Iris pigment epithelial cell (primary cell): ENCODE measurements at places on chromosomes 5 and 9.

GRCh38 chr9:113962396-113962795 is 86.3 kb downstream of the ZNF618 start:
- DNase-seq = no peak

- peak; percentile 86 for DNase-seq
Observed at GRCh38 chr5:16540421-16540820, 74.8 kb upstream of the ZNF622 start.

DNA sequence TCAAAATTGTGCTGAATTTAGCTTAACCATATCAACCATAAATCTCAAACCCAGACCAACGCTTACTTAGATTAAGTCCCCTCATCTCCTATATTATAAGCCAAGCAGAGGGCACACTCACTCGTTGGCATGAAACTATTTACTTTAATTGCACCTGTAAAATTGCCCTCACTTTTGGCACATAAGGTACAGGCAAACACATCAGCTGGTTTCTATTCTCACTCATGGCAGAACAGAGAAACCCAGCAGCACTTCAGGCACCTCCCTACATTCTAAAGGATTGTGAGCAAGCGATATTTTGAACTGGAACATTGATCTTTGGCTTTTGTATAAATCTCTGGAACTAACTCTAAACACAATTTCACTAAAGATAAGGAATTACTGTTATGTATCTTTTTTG is 845.6 kb upstream of the CDH6 start:
- DNase-seq = no peak

GRCh38 chr5:76703707-76704106 is 12.2 kb upstream of the F2R start:
- no peak for DNase-seq

DNA sequence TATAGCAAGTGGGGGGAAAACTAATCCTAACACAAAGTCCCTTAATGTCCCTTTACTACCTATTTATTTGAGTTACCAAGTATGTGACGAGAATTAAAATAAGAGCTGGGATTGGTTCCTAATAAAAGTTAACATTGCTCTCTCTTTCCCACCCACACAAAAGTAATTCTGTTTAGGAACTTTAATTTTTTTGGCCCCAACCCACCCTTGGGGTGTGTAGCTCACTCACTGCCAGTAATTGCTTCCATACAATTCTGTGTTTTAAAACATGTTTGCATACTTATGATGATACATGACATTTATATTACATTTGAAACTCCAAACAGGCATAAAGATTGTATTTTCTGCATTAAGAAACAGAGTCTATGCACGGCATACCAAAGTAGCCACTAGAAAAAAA is 106.5 kb downstream of the BNC2 start:
- no peak for DNase-seq

GRCh38 chr5:89281211-89281610 is 398.2 kb upstream of the MEF2C start:
- DNase-seq = no peak

GRCh38 chr9:124270504-124271335 is 13.0 kb downstream of the NEK6 start:
- DNase-seq = no peak

DNA sequence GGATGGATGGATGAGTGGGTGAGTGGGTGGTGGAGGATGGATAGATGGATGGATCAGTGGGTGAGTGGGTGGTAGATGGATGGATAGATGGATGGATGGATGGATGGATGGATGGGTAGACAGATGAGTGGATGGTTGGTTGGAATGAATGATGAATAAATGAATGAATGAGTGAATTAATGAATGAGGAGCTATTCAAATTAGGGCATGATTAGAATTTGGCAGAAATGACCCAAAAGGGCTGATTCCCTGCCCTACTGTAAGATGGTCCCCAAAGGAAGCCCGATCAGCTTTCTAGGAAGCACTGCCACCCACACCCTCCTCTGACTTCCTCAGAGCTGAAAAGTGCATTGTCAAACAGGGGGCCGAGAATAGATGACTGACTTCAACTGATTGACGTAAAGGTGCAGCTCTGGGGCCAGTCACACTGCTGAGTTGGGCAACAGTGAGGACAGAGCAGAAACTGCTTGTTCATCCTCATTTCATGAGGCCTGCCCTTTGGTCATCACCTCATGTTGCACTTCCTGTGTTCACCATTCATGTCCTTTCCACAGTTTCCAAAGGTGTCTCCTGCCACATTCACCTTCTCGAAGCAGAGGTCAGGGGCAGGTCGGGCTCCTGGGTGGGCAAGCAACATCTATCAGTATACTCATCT is 34.3 kb downstream of the NIPAL4 start:
- DNase-seq = no peak

DNA sequence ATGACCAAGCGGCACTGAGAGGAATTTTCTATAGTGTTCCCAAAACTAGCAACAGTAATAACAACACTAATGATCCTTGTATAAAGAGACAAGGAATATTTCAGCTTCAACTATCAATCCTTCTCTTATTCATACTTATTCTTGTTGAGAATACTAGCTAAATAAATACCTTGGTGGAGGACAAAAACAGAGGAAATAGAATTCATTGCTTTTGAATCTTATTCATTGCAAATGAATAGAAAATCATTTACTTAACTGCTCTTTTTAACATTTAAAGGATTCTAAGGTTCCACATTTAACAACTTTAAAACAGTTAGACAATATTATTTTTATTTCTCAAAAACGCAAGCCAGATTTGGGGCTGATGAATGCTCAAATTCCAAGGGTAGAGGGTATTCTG is 22.4 kb downstream of the SKIC3 start:
- no peak for DNase-seq

GRCh38 chr5:140042643-140043507 is at the start of gene NRG2:
Gene NRG2, minus strand, starts transcription at chr5:140043299.
- DNase-seq = peak; percentile 20

- no peak for DNase-seq
Observed at GRCh38 chr5:148708854-148709253, 54.5 kb upstream of the HTR4 start.

DNA sequence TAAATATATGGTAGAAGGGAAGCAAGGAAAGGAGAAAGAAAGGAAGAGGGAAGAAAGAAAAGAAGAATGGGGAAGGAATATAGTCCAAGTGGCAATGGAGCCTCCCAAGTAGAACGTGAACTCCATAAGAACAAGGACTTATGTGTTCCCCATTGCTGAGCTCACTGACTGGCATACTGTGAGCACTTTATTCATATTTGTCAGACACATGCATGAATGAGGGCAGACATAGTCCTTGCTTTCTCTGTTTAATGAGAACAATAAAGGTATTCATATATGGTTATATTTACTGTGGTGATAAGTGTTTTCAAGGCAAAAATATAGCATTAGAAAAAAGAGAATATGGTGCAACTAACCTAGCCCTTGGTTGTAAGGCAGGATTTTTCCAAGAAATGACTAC is 23.6 kb upstream of the HMHB1 start:
- no peak for DNase-seq

- no peak for DNase-seq
Observed at GRCh38 chr9:5085993-5086392, 99.4 kb downstream of the INSL6 start.

GRCh38 chr5:125236981-125237380 is 490.5 kb upstream of the ZNF608 start:
- DNase-seq = no peak

GRCh38 chr5:102801371-102801770 is 46.3 kb downstream of the PAM start:
- DNase-seq = peak; percentile 34

- DNase-seq = no peak
Observed at GRCh38 chr5:122401976-122402725, 90.1 kb downstream of the SNCAIP start.

GRCh38 chr5:137348759-137349158 is 150.4 kb downstream of the SPOCK1 start:
- no peak for DNase-seq
